ENCODE measurements at places on chromosomes 5 and 9.
A peak's percentile ranks its signal among the peaks of the same experiment; 100 is the strongest.

GRCh38 chr9:127651697-127652610, 39.9 kb downstream of the STXBP1 start:
- no peak for DNase-seq

DNA sequence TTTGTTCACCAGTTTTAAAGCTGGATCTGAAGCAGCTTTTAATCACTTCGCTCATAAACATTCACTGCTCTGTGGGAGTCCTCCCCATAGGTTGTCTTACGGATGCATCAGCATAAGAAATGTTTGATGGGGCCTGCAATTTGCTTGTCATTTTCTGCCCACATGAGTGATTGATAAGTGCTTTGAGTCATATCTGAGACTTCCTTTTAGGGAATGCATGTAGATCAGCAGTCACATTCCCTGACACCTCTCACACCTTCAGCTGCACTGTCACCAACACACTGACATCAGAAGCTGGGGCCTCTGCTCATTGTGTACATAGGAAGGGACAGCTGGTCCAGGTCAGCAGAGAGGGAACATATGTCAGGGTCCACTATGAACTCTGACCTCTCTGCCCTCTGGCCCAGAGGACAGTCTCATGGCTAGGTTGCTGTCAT, 84.1 kb upstream of the SPATA31D4 start:
- DNase-seq = no peak

DNA sequence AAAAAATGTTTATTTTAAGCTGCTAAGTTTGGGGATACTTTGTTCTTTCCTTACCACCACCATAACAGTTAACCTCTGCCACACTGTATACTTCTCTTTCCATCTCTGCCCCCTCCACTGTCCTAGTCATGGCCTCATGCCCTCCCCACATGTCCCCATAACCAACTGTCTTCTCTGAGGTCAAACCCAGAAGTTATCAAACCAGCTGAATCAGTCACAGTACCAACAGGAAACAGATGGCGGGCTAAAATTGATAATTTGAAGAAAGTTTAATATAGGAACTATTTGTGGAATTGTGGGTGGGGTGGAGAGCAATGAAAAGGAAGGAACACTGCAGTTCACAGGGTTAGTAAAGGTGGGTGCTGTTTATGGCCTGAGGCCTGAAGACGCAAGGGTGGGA, 5.7 kb upstream of the DCTN4 start:
- DNase-seq = no peak

DNA sequence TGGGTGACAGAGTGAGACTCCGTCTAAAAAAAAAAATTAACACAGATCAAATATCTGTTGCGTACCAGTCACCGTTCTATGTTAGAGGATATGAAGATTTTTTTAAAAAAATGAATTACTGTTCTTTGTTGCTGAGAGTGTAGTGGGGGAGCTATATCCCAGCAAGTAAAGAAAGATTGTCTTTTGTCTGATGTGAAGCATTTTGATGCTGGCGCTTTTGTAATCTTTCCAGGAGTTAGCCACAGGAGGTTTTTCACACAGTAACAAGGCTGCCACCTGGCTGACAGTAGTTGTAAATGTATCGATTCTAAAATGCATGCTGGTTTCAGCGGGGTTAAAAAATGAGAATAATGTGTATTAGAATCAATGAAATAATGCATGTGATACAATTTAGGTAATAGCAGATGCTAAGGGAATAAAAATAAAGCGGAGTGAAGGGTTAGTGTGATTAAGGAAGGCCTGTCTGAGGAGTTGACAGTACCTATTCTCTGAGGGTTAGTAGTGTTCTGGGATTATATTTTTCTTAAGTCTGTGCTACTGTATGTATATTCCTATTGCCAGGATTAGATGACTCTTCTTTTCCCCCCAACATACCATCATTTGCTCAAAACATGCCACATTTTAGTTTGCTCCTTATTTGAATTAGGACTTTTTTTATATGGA, 3.4 kb downstream of the LMNB1 start:
- peak; percentile 62 for DNase-seq

DNA sequence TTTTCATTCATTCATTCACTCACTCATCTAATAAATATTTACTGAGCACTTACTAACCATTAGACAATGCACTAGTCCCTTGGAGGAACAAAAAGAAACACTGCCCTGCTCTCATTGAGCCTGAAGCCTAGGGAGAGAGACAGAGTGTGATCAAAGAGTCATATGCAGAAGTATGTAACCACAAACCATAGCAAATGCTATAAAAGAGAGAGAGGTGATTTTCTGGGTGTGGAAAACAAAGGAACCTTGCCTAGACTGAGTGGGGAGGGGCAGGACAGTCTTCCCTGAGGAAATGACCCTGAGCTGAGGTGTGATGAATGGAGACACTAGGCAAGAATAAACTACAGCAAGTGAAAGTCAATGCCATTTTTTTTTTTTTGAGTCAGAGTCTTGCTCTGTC, 10.8 kb upstream of the ADRA1B start:
- DNase-seq = no peak

DNA sequence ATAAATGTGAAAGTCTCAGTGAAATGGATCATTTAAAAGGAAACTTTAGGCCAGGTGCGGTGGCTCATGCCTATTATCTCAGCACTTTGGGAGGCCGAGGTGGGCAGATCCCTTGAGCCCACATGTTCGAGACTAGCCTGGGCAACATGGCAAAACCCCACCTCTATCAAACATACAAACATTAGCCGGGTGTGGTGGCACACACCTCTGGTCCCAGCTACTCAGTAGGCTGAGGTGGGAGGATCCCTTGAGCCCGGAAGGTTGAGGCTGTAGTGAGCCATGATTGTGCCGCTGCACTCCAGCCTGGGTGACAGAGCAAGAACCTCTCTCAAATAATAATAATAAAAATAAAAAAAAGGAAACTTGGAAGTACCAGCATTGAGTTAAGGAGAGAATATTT, 176.1 kb downstream of the HSPA4 start:
- DNase-seq = no peak

GRCh38 chr5:55530669-55531068, 4.1 kb downstream of the PLPP1 start:
- no peak for DNase-seq

- no peak for DNase-seq
Observed at GRCh38 chr9:21527579-21527978, 45.5 kb upstream of the IFNE start.

GRCh38 chr9:106321394-106322180, 541.4 kb upstream of the ZNF462 start:
- no peak for DNase-seq

GRCh38 chr9:25117791-25118190, 560.5 kb downstream of the TUSC1 start:
- no peak for DNase-seq

- no peak for DNase-seq
Observed at GRCh38 chr5:14231156-14231555, 88.0 kb downstream of the TRIO start.

- no peak for DNase-seq
Observed at GRCh38 chr9:122695696-122696095, 20.8 kb downstream of the OR1L3 start.

DNA sequence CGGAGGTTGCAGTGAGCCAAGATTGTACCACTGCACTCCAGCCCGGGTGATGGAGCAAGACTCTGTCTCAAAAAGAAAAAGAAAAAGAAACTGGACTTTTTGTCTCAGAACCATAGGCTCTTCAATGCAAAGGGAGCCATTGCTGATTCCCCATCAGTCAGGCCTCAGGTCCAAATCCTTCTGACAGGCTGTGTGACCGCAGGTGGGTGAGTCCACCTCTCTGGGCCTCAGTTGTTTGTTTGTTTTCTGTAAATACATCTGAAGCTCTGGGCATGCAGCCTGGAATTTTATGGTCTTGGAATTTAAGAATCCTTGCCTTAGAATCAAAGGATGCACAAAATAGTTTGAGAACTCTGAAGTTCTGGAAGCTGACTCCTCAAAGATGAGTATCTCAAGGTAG, 21.1 kb upstream of the TOR2A start:
- DNase-seq = no peak

DNA sequence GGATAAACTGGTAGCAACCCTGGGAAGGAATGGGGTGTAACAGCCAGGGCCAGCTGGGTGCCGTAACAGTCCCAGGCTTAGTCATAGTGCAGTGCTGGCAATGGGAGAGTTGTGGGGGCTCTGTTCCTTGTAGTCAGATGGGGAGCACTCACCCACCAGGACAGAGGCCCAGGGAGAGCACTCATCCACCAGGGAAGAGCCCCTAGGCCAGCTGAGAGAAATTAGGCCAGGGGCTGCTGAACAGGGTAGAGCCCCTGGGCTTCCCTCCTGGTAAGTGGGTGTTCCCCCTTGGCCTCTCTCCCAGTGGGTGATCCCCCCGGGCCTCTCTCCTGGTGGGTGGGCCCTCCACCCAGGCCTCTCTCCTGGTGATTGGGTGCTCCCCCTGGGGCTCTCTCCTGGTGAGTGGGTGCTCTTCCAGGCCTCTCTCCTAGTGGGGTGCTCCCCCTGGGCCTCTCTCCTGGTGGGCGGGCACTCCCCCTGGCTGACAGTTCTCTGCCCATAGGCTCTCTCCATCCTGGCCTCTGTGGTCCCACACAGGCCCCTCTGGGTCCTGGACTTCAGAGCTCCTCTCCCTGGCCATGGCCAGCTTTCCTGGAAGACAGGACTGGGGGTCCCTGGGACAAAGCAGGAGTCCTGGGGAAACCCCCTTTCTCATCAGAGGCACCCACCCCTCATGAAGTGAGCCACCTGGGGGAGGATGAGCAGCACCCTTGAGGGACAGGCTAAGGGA, 13.4 kb downstream of the FGD3 start:
- no peak for DNase-seq

DNA sequence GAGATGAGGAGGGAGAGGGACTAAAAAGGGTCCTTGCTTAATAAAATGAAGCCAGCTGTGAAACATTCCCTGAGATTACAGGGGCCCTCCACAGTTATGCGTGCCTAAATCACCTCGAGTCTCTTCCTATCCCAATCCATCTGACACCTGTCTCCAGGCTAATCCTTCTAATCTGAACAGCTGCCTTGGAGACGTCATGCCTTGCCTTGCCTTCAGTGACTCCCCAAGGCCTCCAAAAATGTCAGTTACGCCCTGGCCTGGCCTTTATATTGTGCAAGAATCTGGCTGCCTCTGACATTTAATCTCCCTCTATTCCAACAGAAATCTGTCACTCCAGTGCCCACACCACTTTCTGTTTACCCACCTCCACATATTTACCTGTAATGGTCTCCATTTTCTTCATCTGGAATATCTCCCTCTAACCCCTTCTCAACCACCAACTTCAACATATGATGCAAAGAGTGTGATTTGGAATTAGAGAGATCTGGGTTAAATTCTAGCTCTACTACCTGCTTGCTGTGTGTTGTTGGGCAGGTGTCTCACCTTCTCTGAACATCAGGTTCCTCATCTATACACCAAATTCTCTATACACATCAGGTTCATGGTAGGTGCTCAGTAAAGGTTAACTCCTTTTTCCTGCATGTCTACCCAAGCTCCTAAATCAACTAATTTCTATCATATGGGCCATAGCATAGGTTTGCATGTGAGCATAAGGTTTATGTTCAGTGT, 57.9 kb downstream of the PTCD2 start:
- DNase-seq = no peak

Measured in CD4-positive, alpha-beta T cell treated with Interleukin-4 for 1 hour (primary cell).